Stimulated activated CD4-positive, alpha-beta T cell treated with anti-CD3 and anti-CD28 coated beads, TNF-alpha, amount 100 ng/mL, for 24 hours (primary cell): ENCODE measurements at places on chromosomes 7 and 10.

- no peak for DNase-seq
These were observed 24.9 kb downstream of the SKIDA1 start for GRCh38 chr10:21500578-21500910.

DNA sequence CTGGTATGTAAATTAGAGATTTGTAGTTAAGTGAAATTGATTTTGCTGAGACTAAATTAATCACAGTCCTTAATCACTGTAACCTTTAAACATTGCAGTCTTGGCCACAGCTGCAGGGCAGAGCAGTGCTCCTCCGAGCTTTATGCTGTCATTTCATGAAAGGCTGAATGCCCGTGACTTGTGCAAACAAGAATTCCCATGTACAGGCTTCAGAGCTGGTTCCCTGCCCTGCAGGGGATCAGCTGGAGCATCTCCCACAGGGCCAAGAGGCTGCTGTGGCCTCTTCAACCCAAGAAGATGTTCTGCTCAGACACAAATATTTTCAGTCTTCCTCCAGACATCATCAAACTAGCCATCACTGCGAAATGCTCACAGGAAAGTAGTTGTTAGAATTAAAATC lies 419.1 kb downstream of the AUTS2 start:
- no peak for DNase-seq

DNA sequence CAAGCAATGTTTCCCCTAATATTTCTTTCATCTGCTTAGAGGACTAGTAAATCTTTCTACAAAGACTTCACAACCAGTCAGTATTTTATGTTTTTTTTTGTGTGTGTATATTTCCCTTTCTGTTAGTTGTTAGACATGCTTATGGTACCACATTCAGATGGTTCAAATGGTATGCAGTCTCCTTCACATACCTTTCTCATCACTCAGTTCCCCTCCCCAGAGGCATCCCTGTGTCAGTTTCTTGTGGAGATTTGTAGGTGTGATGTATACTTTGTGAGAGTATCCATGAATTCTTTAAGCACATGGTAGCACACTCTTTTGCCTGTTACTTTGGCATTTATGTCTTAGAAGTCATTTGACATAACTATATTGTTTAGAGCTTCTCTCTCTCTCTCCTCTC lies 4.4 kb downstream of the ZNF485 start:
- DNase-seq, result no peak

- no peak for DNase-seq
These were observed 134.5 kb downstream of the BAMBI start for GRCh38 chr10:28811639-28812349.

GRCh38 chr10:43174969-43175368 lies 36.7 kb downstream of the CSGALNACT2 start:
- DNase-seq, result no peak

GRCh38 chr10:63765126-63765525 lies 243.9 kb downstream of the REEP3 start:
- DNase-seq, result no peak

GRCh38 chr7:29143751-29144150 lies 2.6 kb downstream of the CPVL start:
- no peak for DNase-seq

- DNase-seq, result no peak
These were observed 43.6 kb downstream of the CTBP2 start for GRCh38 chr10:125116652-125117310.

- no peak for DNase-seq
These were observed 254.6 kb downstream of the OTUD1 start for GRCh38 chr10:23693501-23693901.

DNA sequence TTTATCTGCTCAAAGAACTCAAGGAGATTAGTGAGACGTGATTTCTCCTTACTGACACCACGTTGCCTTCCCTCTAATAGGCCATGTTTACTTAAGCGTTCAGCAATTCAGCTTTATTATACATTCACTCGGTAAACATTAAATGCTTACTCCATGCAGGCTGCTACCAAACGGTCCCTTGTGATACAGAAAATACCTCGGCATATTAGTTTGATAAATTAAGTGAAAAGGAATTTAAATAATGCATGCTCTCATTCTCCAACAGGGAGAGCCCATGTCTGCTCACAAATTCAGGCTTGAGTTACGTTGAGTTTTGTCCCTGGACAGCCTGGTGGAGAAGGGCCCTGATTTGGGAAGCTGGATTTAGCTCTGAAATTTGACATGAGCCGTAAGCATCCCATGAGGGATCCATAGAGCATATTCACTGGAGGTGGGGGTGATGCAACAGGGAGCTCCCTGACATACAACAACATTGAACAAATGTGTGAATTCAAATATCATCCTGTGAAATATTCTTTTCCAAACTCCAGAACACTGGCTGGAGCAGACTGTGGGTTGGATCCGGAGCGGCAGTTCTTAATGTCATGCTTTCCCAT lies 86.3 kb downstream of the TBXAS1 start:
- DNase-seq, result no peak

DNA sequence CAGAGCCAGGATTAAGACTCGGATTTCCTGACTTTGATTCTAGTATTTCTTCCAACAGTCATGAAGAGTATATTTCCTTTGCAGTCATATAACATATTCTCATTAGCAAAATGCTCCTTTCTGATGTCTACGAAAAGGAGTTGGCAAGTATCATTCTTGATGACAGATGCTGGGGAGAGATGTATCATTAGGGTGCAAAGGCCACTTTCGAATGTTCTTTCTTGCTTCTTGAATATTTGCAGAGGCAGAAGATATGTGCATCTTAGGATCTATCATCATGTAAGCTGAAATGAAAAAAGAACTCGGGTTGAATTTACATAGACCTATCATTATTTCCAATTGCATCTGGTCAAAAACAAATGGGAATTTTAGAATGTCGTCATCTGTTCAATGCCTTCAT lies 294.4 kb downstream of the BAMBI start:
- no peak for DNase-seq

DNA sequence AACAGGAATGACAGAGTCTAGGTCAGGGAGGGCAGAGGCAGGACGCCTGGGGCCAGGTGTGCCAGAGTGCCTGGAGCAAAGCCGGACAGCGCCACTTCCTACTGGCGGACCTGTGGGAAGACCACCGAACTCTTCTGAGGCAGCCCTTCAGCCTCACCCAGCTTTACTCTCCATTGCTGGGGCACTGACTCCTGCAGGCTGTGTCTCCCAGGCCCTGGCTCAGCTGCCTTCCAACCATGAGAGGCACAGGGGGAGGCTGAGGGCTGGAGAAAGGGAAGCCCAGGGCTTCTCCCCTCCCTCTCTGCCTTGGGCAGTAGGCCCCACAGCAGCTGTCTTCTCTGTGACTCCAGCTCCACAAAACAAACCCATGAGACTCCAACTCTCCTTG lies 139.6 kb upstream of the UNC5B start:
- DNase-seq, result no peak

- no peak for DNase-seq
These were observed 229.1 kb upstream of the MKLN1 start for GRCh38 chr7:131098527-131098926.

DNA sequence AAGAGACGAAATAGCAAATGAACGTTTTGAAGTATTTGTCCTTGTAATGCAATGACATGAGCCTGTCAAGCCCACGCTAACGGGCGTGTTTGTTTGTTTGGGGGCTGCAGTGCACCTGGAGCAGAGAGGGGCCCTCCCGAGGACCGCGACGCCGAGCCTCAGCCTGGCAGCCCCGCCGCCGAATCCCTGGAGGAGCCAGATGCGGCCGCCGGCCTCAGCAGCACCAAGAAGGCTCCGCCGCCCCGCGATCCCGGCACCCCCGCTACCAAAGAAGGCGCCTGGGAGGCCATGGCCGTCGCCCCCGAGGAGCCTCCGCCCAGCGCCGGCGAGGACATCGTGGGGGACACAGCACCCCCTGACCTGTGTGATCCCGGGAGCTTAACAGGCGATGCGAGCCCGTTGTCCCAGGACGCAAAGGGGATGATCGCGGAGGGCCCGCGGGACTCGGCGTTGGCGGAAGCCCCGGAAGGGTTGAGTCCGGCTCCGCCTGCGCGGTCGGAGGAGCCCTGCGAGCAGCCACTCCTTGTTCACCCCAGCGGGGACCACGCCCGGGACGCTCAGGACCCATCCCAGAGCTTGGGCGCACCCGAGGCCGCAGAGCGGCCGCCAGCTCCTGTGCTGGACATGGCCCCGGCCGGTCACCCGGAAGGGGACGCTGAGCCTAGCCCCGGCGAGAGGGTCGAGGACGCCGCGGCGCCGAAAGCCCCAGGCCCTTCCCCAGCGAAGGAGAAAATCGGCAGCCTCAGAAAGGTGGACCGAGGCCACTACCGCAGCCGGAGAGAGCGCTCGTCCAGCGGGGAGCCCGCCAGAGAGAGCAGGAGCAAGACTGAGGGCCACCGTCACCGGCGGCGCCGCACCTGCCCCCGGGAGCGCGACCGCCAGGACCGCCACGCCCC lies 118.5 kb downstream of the CYTH3 start:
- no peak for DNase-seq

DNA sequence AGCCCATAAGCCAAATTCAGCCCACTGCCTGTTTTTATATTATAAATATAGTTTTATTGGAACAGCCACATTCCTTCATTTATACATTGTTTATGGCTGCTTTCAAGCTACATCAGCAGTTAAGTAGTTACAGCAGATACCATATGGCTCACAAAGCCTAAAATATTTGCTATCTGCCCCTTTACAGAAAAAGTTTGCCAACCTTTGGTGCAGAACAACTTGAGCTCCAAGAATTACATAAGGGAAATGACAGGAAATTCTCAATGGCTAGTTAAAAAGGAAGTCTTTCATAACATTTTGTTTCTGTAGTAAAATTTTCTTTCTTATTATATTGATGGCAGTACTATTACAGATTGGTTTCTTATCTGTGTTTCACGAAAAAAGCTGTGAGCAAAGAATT lies 59.3 kb downstream of the COL28A1 start:
- no peak for DNase-seq

DNA sequence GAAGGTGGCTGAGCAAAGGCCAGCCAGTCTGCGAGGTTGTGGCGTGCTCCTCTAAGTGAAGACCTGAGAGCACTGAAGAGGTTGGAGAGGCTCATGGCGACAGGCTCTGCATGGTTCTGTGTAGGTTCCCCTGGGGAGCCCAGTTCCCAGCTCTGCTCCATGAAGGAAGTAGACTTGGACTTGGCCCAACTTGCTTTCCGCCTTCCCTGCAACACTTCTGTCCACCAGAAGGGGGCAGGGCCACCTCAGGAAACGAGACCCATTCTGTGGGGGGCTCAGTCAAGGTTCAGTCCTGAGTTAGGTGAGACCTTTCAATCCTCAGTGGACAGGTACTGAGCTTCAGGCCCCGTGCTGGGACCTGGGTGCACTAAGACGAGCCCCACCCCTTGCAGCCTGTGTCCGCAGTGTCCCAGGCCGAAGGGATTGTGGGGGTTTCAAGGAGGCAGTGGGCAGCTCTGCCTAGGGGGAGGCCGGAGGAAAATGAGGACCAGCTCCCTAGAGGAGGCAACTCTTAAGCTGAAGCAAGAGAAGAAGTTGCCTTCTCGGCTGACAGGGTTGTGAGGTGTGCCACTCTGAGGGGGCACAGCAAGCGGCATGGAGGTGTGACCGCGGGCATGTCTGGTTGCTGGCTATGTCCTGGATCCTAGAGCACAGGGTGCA lies 15.0 kb upstream of the PCBD1 start:
- DNase-seq, result no peak

GRCh38 chr10:122658356-122659049 lies 41.1 kb downstream of the C10orf120 start:
- DNase-seq, result no peak

DNA sequence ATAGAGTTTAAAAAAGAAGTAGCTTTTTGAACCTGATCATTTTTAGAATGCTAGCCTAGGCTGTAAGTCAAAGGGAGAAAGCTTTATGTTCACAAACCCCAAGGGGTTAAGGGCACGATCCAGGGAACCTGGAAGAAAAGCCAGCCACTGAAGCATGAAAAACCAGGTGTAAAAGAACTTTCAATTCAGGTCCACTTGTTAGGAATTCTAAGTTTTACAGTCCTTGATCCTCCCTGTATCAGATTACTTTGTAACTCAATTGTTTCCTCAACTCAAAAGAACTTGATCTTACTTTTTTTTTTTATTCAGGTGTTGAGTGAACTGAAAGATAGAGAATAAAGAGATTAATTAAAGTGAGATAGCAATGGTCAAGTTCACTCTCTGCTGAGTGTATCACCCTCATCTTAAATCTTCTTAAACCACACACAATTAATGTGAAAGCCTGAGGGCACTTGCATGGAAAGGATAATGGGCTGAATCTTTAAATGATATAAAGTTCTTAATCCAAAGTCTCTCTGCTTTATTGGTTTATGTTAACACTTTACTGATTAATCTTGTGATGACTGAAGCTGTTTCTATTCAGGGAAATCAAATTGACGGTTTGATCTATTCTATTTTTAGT lies 672.2 kb upstream of the LRRN3 start:
- DNase-seq, result no peak

- DNase-seq, result no peak
These were observed 43.9 kb upstream of the GPAM start for GRCh38 chr10:112227331-112227987.

GRCh38 chr10:97849103-97849686 lies 448 bp upstream of the GOLGA7B start:
- DNase-seq, result no peak

- no peak for DNase-seq
These were observed 511.0 kb upstream of the PCDH15 start for GRCh38 chr10:55311848-55312635.

- DNase-seq, result no peak
These were observed 91.9 kb downstream of the PCGF5 start for GRCh38 chr10:91312382-91312733.

GRCh38 chr7:105916603-105917002 lies 40.2 kb upstream of the ATXN7L1 start:
- no peak for DNase-seq

- no peak for DNase-seq
These were observed 31.0 kb downstream of the CYP3A5 start for GRCh38 chr7:99648843-99649242.

GRCh38 chr10:21048068-21048467 lies 151.0 kb upstream of the NEBL start:
- DNase-seq, result no peak

DNA sequence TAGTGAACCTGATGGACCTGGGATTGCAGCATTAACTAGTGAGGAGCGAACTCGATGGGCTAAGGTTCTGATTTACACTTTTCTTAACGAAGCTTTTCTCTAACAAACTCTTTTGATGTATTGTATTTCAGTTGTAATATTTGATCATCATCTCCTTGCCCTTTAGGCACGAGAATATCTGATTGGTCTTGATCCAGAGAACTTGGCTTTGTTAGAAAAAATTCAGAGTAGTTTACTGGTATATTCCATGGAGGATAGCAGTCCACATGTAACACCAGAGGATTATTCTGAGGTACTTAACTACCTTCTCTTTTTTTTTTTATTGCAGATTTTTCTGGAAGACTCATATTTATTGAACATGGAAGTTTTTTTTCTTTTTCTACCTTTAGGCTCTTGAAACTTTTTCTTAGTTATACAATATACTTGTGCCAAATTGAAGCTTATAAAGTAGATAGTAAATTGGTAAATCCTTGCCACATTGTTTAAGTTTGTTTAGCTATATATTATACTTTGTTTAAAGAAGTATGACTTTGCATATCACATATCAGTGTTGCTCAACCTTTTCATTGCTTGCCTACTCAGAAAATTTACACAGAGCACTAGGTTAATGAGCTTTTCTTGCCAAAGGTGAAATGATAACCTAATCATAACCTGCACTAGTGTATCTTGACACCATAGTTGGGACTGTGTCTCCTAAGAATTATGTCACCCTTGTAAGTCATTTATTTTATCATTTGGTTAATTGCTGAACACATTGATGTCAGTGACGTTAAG lies 30.4 kb downstream of the CROT start:
- no peak for DNase-seq
